AG20443 (cell line): ENCODE measurements at places on chromosomes 4 and X.

DNA sequence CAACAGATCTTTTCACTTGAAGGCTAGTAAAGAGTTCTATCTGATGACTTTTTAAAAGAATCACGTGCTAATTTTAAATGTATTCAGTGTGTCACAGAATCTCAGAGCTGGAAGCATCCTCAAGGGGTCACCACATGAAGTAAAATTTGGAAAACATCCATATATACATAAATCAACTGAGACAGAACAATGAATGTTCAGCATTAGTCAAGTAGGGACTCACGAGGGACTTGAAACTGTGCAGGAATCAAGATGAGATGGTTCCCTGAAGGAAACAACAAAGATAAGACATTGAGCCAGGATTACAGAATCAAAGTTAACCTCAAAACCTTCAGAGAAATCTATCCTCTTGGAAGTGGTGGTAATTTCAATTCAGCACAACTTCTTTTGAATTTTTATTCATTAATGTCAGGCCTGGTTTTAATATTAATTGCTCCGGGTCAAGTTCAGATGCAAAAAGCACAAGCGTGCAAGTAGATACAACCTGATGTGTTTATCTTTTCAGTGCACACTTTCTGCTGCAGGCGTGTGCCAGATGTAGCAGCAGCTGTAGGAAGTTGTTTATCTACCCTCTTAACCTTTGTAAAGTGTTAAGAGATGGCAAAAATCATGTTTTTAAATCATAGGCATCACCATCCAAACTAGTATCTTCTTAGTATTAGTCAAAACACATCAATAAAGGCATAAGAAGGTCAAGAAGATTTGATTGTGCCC is 87.7 kb upstream of the SRD5A3 start:
- no peak for DNase-seq

DNA sequence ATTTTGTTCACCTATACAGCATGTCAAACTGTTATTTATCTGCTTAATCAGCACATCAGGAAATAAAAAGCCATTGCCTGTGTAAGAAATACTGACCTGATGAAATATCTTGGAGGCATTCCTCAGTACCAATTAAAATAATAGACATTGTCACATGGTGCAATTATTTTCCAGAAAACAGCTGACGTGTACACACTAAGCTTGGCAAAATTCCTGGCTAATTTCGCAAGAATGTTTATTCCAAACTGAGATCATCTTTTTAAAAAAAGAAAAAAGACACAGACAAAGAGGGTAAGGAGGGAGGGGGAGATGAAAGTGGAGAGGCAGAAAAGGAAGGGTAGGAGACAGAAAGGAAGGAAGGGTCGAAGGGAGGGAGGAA is 61.9 kb upstream of the NFKB1 start:
- peak; percentile 69 for DNase-seq

GRCh38 chr4:146224326-146224966 is 10.1 kb downstream of the REELD1 start:
- peak; percentile 25 for DNase-seq

DNA sequence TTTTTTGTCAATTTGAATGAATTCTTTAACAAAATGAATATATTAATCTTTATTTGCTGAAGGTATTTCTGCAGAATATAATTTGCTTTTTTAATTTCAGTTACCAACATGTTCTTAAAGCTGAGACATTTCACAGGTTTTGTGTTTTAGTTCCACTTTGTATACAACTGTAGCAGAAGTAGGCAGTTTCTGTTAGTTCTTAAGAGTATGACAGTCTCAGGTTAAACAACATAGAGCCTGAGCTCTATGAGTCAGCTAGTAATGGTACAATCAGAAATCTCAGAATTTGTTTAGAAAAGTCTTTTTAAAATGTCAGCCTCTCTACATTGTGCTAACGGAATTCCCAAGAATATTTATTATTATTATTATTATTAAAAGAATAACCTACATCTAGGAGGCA is 50.4 kb downstream of the GSTCD start:
- no peak for DNase-seq

GRCh38 chrX:9888953-9889470 is 78.1 kb upstream of the CLDN34 start:
- no peak for DNase-seq

DNA sequence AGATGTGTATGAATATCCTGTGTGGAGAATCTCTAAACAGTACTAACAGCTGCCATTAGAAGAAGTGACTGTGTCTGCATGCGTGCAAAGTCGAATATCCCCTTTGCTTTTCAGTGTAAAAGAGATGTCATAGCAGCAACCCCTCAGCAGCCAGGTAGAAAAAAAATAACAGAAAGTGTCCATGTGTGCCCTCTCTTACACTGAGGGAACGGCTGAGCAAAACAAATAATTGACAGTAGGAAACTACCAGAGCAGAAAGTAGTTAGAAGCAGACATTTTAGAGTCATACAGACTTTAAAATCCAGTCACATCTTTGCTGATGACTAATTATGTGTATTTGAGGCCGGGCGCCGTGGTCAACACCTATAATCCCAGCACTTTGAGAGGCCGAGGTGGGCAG is 370.8 kb downstream of the GPM6A start:
- no peak for DNase-seq

GRCh38 chrX:108160309-108160708 is 68.7 kb downstream of the ATG4A start:
- no peak for DNase-seq

- peak; percentile 23 for DNase-seq
These were observed 36.3 kb downstream of the SULT1E1 start for GRCh38 chr4:69823481-69824186.

DNA sequence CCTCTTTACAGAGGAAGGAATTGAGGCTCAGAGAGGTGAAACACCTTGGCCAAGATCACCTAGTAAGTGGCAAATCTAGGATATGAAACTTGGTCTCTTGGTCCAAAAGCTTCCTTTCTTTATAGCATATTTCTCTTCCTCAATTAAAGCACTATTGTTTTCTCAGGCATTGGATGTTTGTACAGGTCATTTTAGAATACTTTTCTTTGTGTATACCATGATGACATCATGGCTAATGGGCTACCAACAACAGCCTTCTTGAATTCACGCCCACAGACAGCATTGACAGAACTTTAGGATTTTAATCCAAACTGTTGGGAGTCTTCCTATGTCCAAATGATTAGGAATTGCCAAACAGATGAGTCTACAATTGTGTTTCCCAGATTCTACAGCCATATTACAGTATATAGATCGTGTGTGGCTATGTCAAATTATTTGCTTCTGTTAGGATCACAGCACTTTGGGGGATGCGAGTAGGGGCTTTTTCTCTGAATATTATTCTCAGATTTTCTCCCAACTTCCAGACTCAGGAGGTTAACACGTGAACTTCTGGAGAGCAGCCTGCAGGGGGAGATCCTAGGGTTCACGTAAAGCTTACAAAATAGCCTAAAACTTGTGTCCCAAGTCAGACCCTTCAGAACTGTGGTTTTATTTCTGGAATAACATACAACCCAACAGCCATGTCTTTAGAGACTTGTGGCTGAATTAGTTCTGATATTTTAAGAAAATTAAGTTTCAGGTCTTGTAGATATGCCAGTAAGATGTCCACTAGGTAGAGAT is 191.8 kb downstream of the SHROOM3 start:
- DNase-seq: no peak
